Psoas muscle (tissue), 8 donors: ENCODE measurements at places on chromosomes 4 and X. TPM values are rescaled to one million over a fixed set of nuclear protein-coding genes. Genes with fewer than 3 reads are reported as not detected.

Gene FAM50A
- polyA plus RNA-seq: 86.5 TPM

Gene SH3D19
- 7.0 TPM for polyA plus RNA-seq

Gene RADX
- polyA plus RNA-seq: 0.60 TPM

Gene SLITRK2
- not detected for polyA plus RNA-seq

Gene ARMCX4
- polyA plus RNA-seq: 4.4 TPM

Gene SASH3
- 1.1 TPM for polyA plus RNA-seq

Gene TLR10
- polyA plus RNA-seq: not detected

Gene FMR1NB
- polyA plus RNA-seq: not detected

Gene CXXC4
- polyA plus RNA-seq: 0.05 TPM

Gene GABRG1
- polyA plus RNA-seq: not detected

DNA sequence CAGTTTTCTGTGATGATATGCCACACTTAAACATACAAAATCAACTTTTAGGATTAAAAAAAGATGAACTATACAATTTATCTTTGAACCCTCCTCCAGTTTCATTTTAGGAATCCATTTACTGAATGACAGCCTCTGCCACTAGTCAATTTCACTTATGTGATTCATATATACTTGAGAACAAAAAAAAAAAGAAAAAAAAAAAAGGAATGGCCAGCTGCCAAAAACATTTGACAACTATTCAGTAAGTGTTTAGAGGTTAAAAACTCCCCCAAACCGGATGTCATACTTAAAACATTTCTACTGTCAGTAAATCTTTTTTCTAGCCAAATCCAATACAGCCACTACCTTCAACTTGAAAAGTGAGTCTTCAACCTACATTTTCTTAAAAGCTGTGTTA is 266.7 kb upstream of the MAGEB2 start:
- no peak for DNase-seq

GRCh38 chrX:120726294-120726693 is 96.4 kb upstream of the C1GALT1C1 start:
- no peak for DNase-seq

GRCh38 chr4:4792466-4792865 is 67.0 kb upstream of the MSX1 start:
- DNase-seq: no peak

- DNase-seq: no peak
Measured at GRCh38 chrX:17617806-17618205, 119.5 kb upstream of the SCML1 start.

DNA sequence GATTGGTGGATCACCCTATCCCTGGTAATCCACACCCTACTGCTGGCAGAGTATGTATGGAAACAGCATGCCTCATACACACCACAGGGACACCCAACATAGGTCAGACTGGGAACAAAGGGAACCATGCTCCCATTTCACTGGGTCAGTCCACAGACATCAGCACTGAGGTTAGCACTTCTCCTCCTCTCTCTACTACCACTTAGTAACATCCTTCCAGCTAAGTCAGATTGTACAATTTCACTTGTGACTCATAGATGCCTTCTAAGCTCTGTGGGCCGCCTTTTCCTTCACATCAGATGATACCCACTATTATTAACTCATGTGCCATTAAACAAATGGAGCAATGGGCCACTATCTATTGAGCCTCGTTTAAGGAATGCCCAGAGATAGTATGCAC is 15.5 kb upstream of the ZXDA start:
- no peak for DNase-seq

- no peak for DNase-seq
Measured at GRCh38 chr4:144176476-144176875, 36.0 kb upstream of the GYPA start.

- DNase-seq: no peak
Measured at GRCh38 chrX:8815460-8816065, 14.4 kb upstream of the FAM9A start.

DNA sequence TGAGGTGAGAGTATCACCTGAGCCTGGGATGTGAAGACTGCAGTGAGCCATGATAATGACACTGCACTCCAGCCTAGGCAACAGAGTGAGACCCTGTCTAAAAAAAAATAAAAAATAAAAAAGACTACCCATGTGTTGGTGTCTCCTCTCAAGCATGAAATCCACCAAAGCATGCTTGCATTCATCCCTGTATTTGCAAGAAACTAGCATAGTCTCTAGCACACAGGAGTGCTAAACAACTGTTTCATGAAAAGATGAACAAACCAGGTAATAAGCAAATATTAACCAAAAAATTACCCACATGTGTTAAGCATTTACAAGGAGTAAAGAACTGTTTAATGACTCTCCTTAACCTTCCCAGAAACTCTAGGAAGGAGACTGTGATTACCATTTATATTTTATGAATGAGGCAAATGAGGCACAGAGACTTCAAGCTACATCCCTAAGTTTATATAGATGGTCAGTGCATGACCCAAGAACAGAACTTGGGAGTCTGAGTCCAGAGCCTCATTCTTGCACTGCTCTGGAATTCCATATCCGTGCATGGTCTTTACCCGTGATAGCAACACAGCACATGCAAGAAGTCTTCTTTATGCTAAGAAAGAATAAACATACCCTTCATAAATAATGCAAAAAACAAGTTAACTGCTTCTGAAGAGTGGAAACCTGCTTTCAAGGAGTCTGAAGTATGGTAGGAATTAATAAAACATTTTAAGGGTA is 186.1 kb upstream of the STS start:
- no peak for DNase-seq

GRCh38 chr4:154741131-154741665 is 2.6 kb upstream of the LRAT start:
- no peak for DNase-seq

- no peak for DNase-seq
Measured at GRCh38 chr4:172751550-172751949, 417.1 kb upstream of the GALNT7 start.

DNA sequence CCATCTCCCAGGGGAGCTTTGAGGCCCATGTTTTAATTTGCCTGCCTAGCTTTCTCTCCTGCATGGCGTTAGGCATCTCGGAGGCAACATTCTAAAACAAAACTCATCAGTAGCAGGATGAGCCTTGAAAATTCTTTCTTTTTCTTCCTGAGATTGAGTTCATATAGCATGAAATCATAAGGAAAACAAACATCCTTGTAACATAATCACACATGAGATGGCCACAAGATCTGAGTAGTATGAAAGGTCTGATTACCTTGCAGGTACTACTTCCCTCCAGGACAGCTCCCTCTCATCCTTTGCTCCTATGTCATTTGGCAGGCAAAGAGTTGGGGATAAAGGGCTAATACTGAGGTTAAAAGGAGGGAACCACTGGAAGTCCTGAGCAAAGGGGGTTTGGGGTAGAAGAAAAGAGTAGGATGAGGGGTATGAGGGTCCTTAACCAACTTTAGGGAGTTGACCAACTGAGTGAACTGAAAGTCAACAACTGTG is 37.5 kb upstream of the CXCL8 start:
- no peak for DNase-seq

DNA sequence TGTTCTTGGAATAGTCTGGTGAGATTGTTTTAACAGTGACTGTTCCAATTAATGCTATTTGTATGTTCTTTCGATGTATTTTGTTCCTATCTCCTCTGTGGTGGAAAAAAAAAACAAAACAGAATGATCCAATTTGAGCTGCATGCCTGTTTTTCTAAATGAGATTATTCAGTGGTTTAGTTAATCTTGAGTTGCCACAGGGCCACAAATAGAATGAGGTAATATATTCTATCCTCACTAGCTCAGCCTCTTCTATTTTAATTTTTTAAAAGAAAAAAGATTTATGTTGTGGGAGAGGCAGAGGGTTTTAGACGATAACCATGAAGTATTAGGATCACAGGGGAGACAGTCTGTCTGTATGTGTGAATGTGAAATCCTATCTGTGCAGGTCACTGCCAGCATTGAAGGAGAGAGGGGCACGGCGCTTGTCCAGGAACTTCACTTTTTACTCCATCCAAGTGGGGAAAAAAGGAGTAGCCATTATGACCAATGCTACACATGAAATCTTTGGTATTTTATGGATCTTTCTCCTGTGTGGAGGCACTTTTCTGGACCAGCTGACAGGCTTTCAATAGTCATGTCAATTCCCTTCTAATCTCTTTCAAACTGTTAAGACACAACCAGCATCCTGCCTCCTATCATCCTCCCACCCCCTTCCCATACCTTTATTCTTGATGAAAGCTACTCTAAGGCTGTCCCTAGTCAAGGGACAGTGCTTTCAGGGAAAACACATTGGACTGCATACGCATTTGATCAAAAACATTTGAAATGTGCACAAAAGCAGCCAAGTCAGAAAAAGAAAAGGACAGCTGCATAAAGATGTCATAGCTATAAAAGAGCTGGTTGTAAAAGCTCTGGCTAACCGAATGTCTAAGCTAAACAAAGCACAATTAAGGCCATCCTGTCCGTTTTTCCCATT is 1063.8 kb upstream of the INTU start:
- no peak for DNase-seq

- no peak for DNase-seq
Measured at GRCh38 chr4:157992038-157992705, 180.7 kb downstream of the GASK1B start.

DNA sequence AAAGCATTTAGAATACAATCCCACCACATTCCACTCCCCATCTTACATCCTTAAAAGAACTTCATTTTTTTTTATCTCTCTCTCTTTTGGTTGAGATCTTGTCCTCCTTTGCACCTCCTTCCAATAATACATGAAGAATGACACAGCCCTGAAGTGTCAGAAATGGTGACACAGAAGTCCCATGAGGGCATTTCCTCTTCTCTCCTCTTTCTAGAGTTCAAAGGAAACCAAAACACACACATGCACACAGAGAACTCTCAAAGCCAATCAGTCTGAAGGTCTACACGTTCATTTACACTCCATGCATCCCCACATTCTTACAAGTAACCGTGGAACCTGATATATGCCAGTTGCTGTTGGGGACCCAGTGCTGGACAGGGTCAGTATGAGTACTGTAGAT is 450.7 kb downstream of the HNRNPD start:
- no peak for DNase-seq

- DNase-seq: no peak
Measured at GRCh38 chrX:21666679-21667078, 8.5 kb upstream of the KLHL34 start.

DNA sequence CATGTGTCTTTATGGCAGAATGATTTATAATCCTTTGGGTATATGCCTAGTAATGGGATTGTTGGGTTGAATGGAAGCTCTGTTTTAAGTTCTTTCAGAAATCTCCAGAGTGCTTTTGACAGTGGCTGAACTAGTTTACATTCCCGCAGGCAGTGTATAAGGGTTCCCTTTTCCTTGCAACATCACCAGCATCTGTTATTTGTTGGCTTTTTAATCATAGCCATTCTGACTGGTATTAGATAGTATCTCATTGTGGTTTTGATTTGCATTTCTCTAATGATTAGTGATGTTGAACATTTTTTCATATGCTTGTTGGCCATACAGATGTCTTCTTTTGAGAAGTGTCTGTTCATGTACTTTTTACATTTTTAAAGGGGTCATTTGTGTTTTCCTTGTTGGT is 129.8 kb downstream of the TBCK start:
- DNase-seq: no peak

DNA sequence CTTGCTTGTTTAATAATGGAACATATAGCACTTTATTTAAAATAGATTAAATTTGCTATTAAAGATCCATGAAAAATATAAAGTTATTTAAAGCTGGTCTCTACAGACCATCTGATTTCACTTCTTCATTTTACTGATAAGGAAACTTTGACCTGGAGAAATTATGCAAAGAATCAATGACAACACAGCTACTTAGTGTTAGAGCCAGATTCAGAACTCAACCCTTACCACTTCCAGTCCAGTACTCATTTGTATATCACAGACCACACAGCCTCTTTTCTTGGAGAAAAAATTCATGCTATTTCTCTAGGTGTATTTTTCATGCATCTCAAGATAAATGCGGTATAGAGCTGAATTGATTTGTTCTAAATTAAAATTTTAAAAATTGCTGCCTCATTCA is 34.0 kb downstream of the WDFY3 start:
- no peak for DNase-seq

- no peak for DNase-seq
Measured at GRCh38 chrX:74371425-74372222, 49.7 kb upstream of the SLC16A2 start.

GRCh38 chr4:76533314-76533713 is 98.3 kb downstream of the SHROOM3 start:
- no peak for DNase-seq
